ENCODE measurements at places on chromosomes 1 and 21.

DNA sequence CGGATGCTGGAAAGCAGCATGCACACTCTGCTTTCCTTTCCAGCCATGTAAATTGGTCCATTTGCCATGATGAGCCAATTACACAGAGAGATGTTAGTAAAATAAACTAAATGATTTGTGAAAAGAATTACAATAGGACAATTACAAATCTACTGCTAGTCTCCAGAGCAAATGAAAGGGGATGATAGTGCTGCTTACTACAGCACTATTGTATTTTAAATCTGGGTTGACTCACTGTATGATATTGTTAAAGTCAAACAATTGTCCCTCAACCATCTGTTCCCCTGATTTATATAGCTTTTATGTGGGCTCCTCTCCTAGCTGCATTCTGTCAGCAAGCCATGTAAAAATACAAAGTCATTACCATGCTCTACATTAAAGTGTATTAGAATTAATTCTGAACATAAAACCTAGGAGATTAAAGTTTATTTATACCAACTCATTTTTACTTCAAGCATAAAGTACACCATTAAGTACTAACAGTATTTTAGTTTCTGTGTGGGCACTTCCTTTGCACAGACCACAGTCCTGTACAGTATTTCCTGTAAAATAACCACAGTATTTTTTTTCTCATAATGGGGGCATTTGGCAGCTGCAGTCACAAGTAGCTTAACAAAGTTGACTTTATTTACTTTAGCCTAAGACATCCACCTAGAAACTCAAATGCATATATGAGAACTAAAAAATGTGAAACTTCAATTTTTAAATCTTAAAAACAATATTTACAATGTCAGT, 135.8 kb downstream of the VAV3 start:
- peak; percentile 27 for DNase-seq

DNA sequence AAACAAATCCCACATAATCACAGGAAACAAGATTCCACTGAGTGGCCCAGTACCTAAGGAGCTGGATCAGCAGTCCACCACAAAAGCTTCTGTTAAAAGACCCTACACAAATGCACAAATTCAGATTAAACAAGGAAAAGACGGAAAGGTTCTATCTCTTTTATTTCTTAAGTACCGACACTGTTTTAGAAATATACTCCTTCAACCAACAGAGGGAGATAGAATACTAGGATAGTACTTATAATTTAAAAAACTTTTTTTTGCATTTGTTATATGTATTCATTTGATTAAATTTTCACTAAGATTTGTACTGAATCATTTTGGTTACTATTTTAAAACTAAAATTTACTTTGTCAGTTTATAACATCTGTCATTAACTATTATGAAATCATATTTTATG, 12.5 kb downstream of the CDC7 start:
- DNase-seq: no peak

DNA sequence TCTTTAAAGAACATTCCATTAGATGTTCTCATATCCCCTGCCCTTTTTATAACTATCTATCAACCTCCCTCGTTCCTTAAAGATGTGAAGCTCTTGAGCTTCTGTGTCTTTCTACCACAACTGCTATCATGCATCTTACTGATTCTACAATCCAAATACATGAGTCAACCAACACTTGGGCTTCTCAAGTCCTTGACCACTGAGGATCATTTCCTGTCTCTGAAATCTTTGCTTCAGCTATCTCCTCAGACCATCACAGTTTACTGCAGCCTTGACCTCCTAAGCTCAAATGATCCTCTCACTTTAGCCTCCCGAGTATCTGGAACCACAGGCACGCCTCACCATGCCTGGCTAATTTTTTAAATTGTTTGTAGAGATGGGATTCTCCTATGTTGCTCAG, 75.2 kb downstream of the FMO4 start:
- DNase-seq: no peak

DNA sequence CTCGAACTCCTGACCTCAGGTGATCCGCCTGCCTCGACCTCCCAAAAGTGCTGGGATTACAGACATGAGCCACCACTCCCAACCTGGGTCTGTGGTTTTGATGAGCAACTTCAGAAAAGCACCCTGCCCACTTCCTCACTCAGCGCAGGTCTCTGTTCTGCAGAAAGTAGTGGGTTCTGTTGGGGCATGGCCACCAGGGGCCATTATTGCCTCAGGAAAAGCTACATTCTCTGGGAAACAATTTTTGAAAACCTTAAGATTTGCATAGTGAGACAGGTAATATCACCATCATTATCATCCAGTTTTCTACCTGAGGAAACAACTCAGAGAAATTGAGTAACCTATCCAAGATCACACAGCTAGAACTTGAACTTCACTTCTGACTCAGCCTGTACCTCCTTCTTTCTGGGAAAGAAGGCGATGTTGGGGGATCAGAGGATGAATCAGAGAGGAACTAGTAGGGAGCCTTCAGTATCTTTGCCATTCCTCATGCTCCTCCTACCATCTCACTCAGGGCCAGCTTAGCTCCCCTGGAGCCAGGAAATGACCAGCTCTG, 7.1 kb upstream of the NES start:
- DNase-seq: no peak

DNA sequence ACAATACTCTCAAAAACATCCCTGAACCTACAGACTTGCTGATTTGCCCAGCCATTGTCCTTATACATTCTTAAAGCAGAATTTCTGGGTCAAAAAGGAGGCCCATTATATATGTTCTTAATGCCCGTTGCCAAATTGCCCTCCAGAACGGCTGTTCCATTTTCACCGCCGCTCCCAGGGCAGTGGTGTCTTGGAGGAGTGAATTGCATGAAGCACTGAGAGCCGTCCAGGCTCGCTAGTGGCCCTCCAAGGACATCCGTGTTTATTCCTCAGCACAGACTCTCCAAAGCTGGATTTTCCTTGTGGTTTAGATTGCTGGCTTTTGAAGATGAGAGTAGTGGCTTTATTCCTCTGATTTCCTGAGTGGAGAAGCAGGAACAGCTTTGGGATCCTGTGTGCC, 68.8 kb downstream of the FHAD1 start:
- no peak for DNase-seq

GRCh38 chr1:111653709-111654108, 34.1 kb downstream of the RAP1A start:
- DNase-seq: no peak

DNA sequence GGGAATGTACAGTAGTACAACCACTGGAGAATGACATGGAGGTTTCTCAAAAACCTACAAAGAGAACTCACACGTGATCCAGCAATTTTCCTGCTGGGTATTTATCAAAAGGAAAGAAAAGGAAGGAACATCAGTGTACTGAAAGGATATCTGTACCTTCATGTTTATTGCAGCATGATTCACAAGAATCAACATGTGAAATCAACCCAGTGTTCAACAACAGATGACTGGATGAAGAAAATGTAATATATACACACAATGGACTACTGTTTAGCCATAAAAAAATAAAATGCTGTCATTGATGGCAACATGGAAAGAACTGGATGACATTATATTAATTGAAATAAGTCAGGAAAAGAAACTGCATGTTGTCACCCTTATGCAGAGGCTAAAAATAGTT, 19.0 kb upstream of the CYP4A11 start:
- DNase-seq: no peak

GRCh38 chr1:155040358-155041093, 6.9 kb downstream of the DCST1 start:
- no peak for DNase-seq

GRCh38 chr1:89605692-89606091, 27.2 kb upstream of the LRRC8C start:
- DNase-seq: peak; percentile 46

GRCh38 chr1:222631611-222632208, 13.8 kb downstream of the MIA3 start:
- no peak for DNase-seq

GRCh38 chr1:3283849-3284248, 170.6 kb upstream of the ARHGEF16 start:
- no peak for DNase-seq

DNA sequence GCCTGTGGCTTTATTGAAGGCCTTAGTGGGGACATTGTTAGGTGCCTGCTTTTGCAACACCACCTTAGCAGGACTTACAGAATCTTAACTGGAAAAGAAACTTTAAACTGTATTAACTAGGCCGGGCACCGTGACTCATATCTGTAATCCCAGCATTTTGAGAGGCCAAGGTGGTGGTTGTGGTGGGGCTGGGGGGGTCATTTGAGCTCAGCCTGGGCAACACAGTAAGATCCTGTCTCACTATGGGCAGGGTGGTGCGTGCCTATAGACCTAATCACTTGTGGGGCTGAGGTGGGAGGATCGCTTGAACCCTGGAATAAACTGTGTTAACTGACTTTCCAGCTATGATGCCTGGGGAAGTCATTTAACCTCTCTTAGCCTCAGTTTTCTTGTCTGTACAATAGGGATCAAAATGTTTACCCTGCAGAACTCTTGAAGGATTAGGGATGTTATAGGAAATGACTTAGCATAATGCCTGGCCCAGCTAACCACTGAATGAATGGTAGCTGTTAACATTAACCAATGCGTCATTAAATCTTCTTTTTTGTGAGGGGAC, 39.5 kb downstream of the IER5 start:
- DNase-seq: no peak

DNA sequence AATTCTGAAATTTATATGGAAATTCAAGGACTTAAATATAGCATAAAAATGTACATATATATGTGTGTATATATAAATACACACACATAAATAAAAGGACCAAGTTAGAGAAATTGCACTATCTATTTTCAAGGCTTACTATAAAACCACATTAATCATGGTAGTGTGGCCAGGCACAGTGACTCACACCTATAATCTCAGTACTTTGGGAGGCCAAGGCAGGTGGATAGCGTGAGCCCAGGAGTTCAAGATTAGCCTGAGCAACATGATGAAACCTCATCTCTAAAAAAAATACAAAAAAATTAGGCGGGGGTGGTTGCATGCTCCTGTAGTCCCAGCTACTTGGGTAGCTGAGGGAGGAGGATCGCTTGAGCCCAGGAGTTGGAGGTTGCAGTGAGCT, 171.4 kb upstream of the GORAB start:
- DNase-seq: no peak

DNA sequence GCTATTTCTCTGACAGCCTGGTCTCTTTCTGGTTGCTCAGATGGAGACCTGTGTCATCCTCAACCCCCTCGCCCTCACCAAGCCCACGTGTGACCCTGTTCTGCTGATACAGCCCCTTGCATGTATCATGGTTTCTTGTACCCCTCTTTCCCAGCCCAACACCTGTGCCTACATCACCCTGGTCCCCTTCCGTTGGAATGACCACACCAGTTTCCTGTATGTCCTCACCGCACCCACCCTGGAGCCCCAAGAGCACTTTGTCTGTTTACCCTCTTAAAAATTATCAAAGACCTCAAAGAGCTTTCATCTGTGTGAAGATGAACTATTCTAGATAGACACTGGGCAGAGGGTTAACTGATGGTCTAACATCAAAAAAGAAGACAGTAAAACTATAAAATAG, 179.5 kb downstream of the GALNT2 start:
- no peak for DNase-seq

DNA sequence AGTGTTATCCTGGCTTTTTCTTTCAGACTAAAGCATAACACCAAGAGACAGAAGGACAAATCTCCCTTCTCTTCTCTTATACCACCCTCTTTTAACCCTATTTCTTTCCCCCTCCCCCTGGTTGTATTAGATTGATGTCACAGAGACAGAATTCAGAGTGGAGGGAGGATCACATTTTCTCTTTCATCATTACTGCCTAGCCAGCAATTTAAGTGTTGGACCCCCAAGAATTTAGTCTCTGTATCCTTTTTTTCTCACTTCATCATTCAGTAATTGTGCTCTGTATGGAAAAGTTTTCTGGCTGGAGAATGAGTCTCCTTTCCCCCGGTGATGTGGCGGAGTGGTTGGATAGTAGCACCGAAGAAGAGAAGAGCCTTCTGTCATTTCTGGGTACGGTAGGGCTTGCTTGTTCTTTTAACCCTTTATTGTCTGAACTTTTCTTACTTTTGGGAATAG, 124.8 kb downstream of the CLEC20A start:
- no peak for DNase-seq

DNA sequence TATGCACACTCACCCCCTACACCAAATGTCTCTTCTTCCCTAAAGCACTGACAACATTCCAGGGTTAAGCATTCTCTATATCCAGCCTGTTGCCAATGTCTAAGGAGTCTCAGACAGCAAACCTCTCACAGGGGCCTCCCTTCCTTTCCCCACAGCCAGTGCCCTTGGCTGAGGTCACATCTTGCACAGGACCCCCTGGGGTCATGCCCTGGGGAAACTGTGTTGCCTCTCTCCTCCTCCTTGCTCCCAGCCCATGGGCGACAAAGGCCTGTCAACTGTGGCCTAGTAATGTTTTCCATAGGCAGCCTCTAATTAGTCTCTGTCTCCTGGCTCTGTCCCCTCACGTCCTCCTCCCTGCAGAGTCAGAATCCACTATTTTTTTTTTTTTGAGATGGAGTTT, 54.6 kb downstream of the NENF start:
- DNase-seq: no peak

DNA sequence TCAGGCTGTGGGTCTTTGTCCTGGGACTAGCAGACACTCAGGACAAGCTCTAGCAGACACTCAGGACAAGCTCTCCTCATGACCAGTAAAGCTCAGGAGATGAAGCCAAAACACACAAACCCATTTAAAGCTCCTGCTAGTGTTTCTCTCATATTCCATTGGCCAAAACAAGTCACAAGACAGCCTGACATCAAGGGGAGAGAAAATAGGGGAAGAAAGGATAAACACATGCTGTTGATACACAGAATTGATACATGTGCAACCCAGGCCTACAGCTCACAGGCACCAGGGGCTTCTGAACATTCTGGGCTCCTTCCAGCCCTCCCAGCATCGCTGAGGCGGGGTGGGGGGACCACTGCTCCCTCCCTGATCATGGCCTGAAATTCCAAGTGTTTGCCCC, 35.3 kb downstream of the ATF3 start:
- DNase-seq: no peak

- no peak for DNase-seq
Measured at GRCh38 chr1:68140536-68140935, 90.1 kb upstream of the DIRAS3 start.

- DNase-seq: no peak
Measured at GRCh38 chr1:220313576-220313975, 41.3 kb upstream of the RAB3GAP2 start.
